Glutamatergic neuron (in vitro differentiated cells): ENCODE measurements at places on chromosomes 2 and 18. TPM values are rescaled to one million over a fixed set of nuclear protein-coding genes. Genes with fewer than 3 reads are reported as not detected.

The KCNE4 gene
- not detected for total RNA-seq

- no peak for DNase-seq
- H3K4me3 ChIP-seq = no peak overlapping the region
- H3K36me3 ChIP-seq = peaks cover 5% of the 10 kb centered on the region
- peaks cover 1% of the 10 kb centered on the region for H3K27me3 ChIP-seq
These were observed 185.9 kb downstream of the CDH7 start for GRCh38 chr18:65936678-65937077.

- DNase-seq = no peak
- H3K4me3 ChIP-seq = no peak overlapping the region
- H3K4me1 ChIP-seq = peaks cover 22% of the 10 kb centered on the region
- H3K27me3 ChIP-seq = peaks cover 5% of the 10 kb centered on the region
- H3K27ac ChIP-seq = no peak overlapping the region
These were observed 20.3 kb upstream of the GLI2 start for GRCh38 chr2:120715353-120715752.

GRCh38 chr2:122755281-122755780 lies 999.9 kb downstream of the TSN start:
- no peak for DNase-seq
- no peaks in the 10 kb centered on the region for H3K4me1 ChIP-seq
- H3K27ac ChIP-seq = no peak overlapping the region
- H3K4me3 ChIP-seq = no peak overlapping the region

DNA sequence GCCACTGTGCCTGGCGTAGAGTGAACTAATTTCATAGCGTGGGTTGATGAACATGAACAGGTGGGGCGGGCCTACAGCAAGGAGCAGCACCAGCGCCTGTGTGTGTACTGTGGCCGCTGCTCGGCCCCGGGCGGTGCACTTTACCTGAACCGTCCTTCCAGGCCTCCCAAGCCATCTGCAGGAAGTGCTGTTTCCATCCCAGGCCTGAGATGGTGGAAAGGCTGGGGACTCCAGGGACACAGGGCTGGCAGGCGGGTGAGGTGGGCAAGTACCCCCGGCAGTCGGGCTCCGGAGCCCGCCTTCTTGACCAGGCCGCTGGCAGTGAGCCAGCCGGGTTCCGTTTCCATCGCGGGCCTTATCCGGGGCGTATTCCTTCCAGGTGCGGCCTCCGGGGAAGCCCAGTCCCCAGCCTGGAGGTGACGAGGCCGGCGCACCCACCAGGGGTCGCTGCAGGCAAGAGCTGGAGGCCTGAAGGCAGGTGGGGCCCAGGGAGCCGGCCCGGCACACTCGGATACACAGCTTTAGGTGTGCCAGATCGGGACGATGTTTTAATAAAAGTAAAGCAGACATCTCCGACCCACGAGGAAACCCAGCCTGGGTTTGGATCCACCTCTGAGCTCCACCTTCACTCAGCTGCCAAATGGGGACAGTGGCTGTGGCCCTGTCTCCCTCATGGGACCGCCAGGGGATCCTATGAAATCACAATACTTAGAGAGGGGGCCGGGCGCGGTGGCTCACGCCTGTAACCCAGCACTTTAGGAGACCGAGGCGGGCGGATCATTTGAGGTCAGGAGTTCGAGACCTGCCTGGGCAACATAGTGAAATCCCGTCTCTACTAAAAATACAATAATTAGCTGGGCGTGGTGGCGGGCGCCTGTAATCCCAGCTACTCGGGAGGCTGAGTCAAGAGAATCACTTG lies 22.7 kb upstream of the PDIA6 start:
- H3K36me3 ChIP-seq = peaks cover 4% of the 10 kb centered on the region
- no peak overlapping the region for H3K27ac ChIP-seq
- H3K4me3 ChIP-seq = no peak overlapping the region
- DNase-seq = peak; percentile 91

- H3K4me1 ChIP-seq = peaks cover 67% of the 10 kb centered on the region
- H3K27ac ChIP-seq = peak overlapping the region; percentile 91
- no peak for DNase-seq
- H3K36me3 ChIP-seq = no peaks in the 10 kb centered on the region
- peak overlapping the region; percentile 81 for H3K4me3 ChIP-seq
These were observed 38.1 kb downstream of the ATOH8 start for GRCh38 chr2:85791704-85792565.

The SDC1 gene
- total RNA-seq = 0.93 TPM

DNA sequence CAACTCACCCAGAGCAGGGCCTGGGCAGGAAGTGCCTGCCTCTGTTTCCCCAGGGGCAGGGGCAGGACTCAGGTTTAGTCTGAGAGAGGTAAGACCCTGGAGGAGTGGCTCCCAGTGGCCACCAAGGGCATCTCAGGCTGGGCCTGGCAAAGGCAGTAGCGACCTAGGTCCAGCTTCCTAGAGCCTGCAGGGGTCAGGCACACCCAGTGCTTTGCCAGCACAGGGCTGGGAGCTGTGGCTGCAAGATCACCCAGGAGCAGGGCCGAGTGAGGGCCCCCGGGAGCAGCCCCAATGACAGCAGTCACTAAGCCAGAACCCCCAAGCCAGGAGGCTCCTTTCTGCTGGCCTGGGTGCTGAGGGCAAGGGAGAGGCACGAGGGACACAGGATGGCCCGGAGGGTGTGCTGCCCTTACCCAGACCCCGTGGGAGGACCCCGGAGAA lies 8.8 kb upstream of the DUSP2 start:
- no peak overlapping the region for H3K4me3 ChIP-seq
- no peak overlapping the region for H3K27ac ChIP-seq
- H3K36me3 ChIP-seq = no peaks in the 10 kb centered on the region
- DNase-seq = no peak

GRCh38 chr2:158740621-158741020 lies 54.5 kb upstream of the DAPL1 start:
- peaks cover 28% of the 10 kb centered on the region for H3K4me1 ChIP-seq
- no peaks in the 10 kb centered on the region for H3K36me3 ChIP-seq
- H3K4me3 ChIP-seq = no peak overlapping the region
- DNase-seq = no peak
- peaks cover 6% of the 10 kb centered on the region for H3K27me3 ChIP-seq
- H3K27ac ChIP-seq = peak overlapping the region; percentile 34

DNA sequence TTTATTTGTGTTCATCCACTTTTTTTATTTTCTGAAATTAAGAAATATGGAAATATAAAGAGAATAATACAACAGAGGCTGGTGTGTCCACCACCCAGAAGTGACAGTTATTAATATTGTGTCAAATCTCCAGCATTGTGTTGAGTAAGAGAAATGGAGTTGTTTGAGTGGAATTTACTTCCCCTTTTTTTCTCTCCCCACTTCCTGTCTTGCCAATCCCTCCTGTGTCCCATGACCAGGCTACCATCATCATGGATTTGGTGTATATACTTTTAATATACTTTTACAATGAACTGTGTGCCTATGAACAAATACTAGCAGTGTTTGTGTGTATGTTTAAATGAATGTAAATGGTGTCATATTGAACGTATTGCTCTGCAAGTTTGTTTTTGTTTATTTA lies 276.9 kb upstream of the SKOR2 start:
- H3K36me3 ChIP-seq = peaks cover 5% of the 10 kb centered on the region
- no peaks in the 10 kb centered on the region for H3K4me1 ChIP-seq
- no peak for DNase-seq

GRCh38 chr2:202750763-202751427 lies 116.1 kb downstream of the FAM117B start:
- no peak overlapping the region for H3K4me3 ChIP-seq
- H3K36me3 ChIP-seq = peaks cover 14% of the 10 kb centered on the region

DNA sequence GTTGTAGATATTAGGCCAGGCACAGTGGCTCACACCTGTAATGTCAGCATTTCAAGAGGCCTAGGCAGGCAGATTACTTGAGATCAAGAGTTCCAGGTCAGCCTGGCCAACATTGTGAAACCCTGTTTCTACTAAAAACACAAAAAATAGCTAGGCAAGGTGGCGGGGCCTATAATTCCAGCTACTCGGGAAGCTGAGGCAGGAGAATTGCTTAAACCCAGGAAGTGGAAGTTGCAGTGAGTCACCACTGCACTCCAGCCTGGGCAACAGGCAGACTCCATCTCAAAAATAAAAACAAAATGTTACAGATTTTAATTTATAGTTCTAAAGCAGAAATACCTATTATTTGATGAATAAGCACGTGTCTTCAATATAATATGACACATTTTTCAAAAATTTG lies 65.6 kb upstream of the UBXN4 start:
- no peak overlapping the region for H3K27ac ChIP-seq
- no peaks in the 10 kb centered on the region for H3K36me3 ChIP-seq
- H3K27me3 ChIP-seq = no peaks in the 10 kb centered on the region
- DNase-seq = no peak
- no peak overlapping the region for H3K4me3 ChIP-seq
- no peaks in the 10 kb centered on the region for H3K4me1 ChIP-seq

GRCh38 chr2:207133820-207134519 lies 31.8 kb downstream of the KLF7 start:
- H3K27me3 ChIP-seq = peaks cover 29% of the 10 kb centered on the region
- peak overlapping the region; percentile 89 for H3K4me3 ChIP-seq
- no peaks in the 10 kb centered on the region for H3K36me3 ChIP-seq
- DNase-seq = no peak

The SERPINB3 gene
- total RNA-seq = not detected

DNA sequence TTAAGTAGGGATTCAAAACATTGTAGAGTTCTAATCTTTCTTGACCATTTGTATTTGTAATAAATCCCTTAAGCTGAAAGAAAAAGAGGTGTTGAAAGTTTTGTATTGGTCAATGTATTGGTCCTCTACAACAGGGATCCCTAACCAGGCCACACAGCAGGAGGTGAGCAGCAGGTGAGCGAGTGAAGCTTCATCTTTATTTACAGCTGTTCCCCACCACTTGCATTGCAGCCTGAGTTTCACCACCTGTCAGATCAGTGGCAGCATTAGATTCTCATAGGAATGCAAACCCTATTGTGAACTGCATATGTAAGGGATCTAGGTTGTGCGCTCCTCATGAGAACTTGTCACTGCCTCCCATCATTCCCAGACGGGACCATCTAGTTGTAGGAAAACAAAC lies 715.7 kb upstream of the NXPH2 start:
- no peak overlapping the region for H3K4me3 ChIP-seq
- H3K27ac ChIP-seq = no peak overlapping the region
- no peak for DNase-seq
- H3K36me3 ChIP-seq = peaks cover 18% of the 10 kb centered on the region
- no peaks in the 10 kb centered on the region for H3K4me1 ChIP-seq
- H3K27me3 ChIP-seq = no peaks in the 10 kb centered on the region

The KIF3C gene
- total RNA-seq = 210 TPM

GRCh38 chr18:1050012-1050657 lies 145.5 kb downstream of the ADCYAP1 start:
- no peak for DNase-seq
- no peak overlapping the region for H3K27ac ChIP-seq
- H3K36me3 ChIP-seq = no peaks in the 10 kb centered on the region
- no peaks in the 10 kb centered on the region for H3K27me3 ChIP-seq
- H3K4me3 ChIP-seq = no peak overlapping the region
- peaks cover 2% of the 10 kb centered on the region for H3K4me1 ChIP-seq

The PLCL1 gene
- 28.8 TPM for total RNA-seq

DNA sequence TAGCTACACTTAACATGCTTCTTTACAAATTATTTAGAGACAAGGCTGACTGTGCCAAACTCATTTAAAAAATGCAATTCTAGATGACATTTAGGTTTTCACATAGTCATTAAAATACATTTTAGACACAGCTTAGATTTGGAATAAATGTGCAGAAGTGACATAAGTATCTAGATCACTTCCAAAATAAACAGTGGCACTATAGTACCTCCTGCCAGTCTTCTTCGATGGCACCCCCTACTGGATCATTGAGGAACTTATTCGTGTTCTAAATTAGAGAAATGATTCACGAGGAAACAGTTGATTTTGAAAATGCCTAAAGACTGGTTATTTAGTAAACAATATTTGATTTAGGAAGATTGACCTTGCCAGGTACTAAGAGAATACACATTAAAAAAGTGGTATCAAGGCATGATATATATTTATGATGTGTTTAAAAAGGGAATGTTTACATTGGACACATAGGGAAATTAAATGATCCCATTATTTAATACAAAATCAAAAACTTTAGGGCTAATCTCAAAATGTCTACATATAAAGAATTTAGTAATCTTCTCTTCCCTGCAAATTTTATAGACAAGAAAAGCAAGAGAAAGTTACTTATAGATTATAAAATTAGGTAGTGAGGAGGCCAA lies 323.9 kb downstream of the XIRP2 start:
- H3K36me3 ChIP-seq = no peaks in the 10 kb centered on the region
- no peaks in the 10 kb centered on the region for H3K4me1 ChIP-seq
- no peak overlapping the region for H3K4me3 ChIP-seq
- no peak for DNase-seq

The STPG4 gene
- total RNA-seq = 1.3 TPM

DNA sequence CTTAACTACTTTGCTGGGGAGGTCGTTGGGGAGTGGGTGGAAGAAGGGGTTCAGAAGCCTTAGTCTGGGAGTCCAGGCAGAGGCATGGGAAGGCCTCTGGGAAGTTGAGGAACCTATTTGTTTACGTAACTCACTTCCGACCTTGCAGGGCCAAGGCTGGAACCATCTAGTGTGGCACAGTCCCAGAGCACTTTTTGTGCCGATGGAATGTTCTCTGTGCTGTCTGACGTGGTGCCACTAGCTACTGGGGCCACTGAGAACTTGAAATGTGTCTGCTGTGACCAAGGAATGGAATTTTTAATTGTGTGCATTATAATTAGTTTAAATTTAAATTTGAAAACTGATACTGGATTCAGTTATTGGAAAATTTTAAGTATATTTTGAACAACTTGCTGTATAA lies 139.7 kb downstream of the FAM161A start:
- no peaks in the 10 kb centered on the region for H3K36me3 ChIP-seq
- no peaks in the 10 kb centered on the region for H3K27me3 ChIP-seq
- no peak overlapping the region for H3K4me3 ChIP-seq
- no peak overlapping the region for H3K27ac ChIP-seq
- H3K4me1 ChIP-seq = no peaks in the 10 kb centered on the region

The FAP gene
- total RNA-seq = not detected

The TYMS gene
- 15.5 TPM for total RNA-seq

The FSHR gene
- total RNA-seq = not detected

GRCh38 chr2:111022633-111023032 lies 98.1 kb upstream of the BCL2L11 start:
- H3K4me3 ChIP-seq = no peak overlapping the region
- no peak for DNase-seq
- H3K4me1 ChIP-seq = no peaks in the 10 kb centered on the region

The SIX2 gene
- total RNA-seq = 0.56 TPM

The REG1B gene
- not detected for total RNA-seq

GRCh38 chr18:11785444-11786055 lies 65.7 kb upstream of the CHMP1B start:
- no peaks in the 10 kb centered on the region for H3K36me3 ChIP-seq
- no peak for DNase-seq

The ALK gene
- total RNA-seq = 9.6 TPM
